ENCODE measurements at places on chromosomes 7 and 10.

GRCh38 chr10:114500643-114501042 is 96.3 kb upstream of the AFAP1L2 start:
- DNase-seq, result no peak

- DNase-seq, result no peak
Measured at GRCh38 chr7:110531186-110531585, 559.7 kb upstream of the LRRN3 start.

DNA sequence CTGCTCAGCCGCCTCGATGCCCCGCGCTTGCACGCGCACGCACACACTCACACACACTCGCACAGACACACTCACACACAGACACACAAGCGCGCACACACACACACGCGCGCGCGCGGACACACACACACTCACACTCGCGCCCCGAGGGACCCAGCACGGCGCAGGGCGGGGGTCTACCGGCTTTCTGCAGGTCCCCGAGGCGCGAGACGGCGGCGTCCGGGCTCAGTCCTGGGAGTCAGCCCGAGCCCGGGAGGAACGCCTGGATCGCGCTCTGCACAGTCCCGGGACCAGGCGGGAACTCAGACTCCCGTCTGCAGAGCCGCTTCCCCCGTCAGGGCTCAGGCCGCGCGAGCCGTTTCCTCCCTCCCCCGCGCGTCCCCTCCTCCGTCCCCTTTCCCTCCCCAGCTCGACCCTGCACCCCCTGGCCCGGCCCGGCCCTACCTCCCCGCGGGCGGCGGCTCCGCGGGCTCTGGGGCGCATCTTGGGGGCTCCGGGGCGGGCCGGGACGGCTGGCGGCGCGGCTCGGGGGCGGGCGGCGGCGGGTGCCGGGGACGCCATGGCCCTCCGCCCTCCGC is 464 bp downstream of the DENND2A start:
- no peak for DNase-seq

GRCh38 chr7:142168746-142169145 is 57.2 kb downstream of the MGAM2 start:
- no peak for DNase-seq

DNA sequence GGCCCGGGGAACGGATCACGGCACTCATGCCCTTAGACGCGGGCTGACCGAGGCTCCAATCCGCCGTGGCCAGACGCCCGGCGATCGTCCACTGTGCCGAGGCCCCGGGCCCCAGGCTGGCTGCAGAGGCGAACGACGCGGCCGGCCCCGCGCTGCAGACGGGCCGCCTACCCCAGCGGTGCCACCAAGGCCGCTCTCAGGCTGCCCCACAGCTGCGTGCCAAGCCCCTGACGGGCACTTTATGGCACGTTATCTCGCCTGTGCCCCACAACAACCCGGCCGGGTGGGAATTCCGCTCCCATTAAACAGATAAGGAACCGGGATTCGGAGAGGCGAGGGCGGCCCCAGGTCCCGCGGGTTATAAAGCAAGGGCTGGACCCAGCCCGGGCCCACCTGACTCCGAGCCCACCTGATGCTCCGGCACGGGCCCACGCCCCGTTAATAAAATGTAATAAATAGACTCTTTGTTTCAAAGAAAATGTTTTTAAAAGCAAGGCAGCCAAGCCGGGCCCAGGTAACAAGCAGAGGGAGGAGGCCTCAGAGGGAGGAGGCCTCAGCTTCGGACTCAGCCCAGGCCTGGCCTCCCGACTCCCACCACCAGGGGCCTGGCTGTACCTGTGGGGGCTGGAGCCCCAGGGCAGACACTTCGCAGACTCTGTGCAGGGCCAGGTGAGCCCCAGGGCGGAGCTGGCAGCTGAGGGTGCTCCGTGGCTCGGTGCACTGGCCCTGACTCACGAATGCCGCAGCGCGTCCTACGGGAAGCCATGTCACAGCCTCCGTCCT is 79.7 kb downstream of the FOXL3 start:
- DNase-seq, result no peak

DNA sequence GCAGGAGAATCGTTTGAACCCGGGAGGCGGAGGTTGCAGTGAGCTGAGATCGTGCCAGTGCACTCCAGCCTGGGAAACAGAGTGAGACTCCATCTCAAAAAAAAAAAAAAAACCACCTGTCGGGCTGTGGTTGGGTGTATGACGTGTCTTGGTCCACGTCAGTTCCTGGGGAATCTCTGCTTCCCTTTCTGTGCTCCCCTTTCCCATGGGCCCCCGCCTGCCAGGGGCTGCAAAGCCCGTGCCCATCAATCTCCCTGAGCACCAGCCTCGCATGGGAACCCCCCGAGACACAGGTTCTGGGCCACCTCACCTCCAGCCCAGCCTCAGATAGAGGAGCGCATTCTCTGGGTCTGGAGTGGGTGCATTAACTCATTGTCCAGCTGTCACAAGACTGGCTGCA is 2.3 kb upstream of the SH2B2 start:
- DNase-seq, result no peak

DNA sequence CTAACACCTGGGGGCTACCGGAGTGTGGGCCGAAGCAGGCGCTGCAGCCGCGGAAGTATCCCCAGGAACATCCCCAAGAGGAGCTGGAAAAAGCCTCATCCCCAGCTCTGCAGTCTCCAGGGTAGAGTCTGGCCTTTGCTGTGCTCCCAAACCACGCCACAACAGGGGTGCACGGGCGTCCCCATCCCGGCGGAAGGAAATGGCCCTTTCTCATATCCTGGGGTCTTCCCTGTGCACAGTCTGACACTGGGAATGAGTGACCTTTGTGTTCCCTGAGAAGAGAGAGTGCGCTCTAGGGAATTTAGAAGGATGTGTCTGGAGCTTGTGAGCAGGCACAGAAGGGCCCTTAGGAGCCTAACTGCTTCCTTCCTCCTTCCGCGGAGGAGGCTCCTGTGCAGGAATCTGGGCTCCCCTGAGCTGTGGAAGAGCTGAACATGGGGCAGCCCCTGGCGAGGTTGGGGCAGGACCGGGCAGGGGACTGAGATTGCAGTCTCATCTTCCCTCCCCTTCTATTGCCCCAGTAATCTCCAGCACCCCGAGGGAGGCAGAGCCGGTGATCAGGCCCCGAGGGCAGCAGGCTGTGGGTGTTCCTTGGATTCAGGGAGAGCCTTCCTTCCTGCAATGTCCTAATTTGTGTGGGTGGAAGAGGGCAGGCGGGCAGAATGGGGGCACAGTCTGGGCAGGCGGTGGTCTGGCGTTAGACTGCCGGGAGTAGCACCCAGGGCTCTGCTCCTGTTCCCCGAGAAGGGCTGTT is 1.3 kb downstream of the REPIN1 start:
- no peak for DNase-seq

- DNase-seq, result peak; percentile 17
Measured at GRCh38 chr10:33661580-33662336, 327.3 kb upstream of the NRP1 start.

DNA sequence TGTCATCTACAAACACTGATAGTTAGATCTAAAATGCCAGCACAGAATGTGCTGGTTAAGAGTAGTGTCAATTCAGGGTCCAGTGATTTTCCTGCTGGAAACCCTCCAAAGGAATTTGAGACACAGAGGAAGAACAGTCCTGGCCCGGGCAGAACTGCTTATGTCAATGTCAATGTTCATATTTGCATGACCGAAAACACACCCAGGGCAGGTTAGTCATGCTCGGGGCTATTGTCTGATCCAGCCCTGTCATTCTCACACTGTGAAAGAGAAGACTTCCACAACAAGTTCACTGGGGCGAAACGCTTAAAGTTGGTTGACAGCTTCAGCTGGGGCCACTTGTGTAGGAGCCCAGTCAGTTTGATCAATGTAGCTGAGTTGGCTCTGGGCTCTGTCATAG is 139.3 kb downstream of the C1GALT1 start:
- no peak for DNase-seq

DNA sequence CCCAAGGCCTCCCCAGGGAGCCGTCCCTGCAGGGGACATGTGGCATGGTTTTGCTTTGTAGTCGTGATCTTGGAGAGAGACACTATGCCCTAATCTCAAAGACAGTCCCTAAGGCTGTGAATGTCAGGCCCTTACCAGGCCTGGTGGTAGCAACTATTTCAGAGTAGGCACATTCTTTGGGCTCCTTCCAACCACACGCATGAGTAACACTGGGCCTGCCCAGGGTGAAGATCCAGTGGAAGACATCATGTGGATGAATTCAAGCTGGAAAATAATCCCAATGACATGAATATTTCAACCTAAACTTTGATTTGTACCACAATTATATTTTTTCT is 39.5 kb upstream of the INSIG1 start:
- DNase-seq, result no peak

- no peak for DNase-seq
Measured at GRCh38 chr7:134246347-134246746, 70.4 kb downstream of the SLC35B4 start.

DNA sequence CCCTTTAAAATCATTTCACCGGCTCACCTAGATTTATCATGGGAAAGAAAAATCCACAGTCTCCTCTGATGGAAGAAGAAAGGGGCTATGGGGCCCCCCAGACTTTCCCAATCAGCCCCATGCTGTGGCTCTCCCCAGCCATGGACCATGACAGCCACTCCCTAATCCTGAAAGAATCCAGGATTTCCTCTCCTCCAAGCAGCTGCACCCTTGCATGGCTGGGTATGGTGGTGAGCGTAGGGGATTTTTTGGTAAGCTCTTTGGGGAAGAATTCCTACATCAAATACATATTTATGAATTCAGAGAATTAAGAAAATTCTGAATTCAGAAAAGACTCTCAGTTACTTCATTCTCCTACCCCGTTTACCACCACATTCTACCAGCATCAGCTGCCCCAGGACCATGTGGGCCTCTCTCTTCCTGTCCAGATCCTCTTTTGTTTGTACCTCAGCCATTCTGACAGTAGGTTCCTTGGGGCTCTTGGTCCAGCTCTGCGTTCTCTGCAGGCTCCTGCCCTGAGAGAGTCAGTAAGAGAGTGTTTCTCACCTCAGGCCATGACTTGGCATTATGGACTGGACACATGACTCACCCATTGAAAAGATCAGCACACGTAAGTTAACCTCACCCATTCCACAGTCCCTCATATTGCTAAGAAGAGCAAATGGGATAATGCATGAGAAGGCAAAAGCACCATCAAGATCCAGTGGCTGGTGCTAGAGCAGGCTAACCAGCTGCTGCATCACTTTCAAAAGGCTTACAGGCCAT is 337.8 kb downstream of the ELMO1 start:
- DNase-seq, result no peak

DNA sequence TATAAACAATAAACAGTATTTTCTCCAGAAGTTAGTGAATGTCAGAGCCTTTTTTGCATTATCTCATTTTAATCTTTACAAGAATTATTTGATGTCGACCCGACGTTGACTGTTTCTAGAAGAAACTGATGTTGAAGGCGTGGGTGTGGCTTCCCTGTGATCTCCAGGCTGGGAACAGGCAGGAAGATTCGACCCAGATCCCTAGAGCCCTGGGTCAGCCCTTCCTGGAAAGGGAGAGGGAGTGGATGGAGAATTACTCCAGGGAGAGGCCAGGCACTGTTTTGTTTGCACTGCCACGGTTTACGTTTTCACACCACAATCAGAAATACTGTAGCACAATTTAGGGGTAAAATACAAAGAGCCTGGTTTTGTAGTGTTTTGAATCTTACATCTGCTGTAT is 133.1 kb downstream of the ADARB2 start:
- no peak for DNase-seq

- DNase-seq, result no peak
Measured at GRCh38 chr10:48519481-48520183, 85.2 kb downstream of the ARHGAP22 start.
